ENCODE measurements at places on chromosomes 6 and 20.

DNA sequence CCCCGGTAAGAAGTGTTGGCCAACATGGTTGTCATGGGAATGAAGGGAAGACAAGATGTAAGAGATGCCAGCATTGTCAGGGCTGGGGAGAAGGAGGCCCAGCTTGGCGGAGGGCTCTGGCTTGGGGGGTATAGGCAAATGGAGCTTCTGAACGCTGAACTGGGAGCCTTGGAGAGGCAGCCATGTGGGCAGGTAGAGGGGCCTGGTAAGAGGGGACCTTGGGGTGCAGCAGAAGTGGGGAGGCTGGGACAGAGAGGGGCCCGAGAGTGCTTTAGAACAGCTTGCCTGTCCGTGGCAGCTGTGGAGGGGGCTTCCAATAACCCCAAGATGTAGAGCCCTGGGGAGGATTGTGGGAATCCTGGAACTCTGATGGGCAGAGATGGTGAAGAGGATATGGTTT is 3.0 kb downstream of the SLC22A1 start:
- DNase-seq = no peak

GRCh38 chr6:45116714-45117410 is 211.3 kb upstream of the RUNX2 start:
- no peak for DNase-seq

DNA sequence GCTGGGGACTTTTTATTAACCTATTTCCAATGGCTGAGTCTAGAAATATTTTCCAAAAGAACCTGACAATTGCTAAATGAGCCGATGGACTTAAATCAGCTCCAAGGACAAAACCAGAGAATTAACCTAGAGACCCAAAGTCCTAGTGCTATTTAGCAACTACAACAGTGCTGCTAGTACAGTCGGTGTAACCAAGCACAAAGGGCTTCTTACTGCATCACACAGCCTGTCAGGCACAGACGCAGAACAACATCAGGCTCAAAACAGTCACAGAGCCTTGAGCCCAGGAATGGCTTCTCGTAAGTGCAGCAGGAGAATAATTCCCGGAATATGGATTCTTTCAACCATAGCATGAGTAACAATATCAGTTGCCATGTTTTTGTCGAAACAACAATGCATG is 70.0 kb downstream of the GFOD1 start:
- no peak for DNase-seq

GRCh38 chr20:1264727-1265126 is 1.4 kb upstream of the SNPH start:
- DNase-seq = no peak

DNA sequence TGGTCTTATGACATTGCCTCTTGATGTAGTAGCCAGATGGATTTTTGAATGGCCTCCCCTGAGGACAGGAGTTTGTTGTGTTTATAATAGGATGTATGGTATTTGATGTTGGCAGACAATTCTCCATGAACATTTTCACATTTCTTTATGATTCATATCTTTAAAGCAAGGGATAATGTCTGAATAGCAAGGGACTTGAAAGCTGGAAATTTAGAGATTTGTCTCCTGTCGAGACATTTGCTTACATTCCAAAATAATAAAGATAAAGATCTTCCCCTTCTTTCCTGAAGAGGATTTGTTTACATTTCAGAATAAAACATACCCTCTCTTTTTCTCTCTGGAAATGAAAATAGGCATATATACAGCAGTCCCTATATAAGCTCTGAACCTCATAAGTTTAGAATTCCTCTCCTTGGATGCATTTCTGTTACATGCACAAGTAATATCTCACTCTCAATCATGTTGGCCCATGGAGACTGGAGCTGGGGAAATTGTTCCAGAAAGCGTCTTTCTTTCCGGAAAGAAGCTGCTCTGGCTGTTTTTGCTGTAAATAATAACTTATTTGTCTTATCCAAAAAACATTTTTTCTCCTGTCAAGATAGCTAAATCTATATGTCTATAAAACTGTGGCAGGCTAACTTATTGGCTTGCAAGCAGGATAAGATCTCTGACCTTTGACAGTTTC is 42.5 kb upstream of the ASCC3 start:
- no peak for DNase-seq

- no peak for DNase-seq
Measured at GRCh38 chr6:168601111-168601510, 160.1 kb downstream of the SMOC2 start.

- no peak for DNase-seq
Measured at GRCh38 chr6:81144346-81144745, 608.1 kb downstream of the TENT5A start.

GRCh38 chr6:82603871-82604270 is 240.3 kb downstream of the TPBG start:
- DNase-seq = no peak

DNA sequence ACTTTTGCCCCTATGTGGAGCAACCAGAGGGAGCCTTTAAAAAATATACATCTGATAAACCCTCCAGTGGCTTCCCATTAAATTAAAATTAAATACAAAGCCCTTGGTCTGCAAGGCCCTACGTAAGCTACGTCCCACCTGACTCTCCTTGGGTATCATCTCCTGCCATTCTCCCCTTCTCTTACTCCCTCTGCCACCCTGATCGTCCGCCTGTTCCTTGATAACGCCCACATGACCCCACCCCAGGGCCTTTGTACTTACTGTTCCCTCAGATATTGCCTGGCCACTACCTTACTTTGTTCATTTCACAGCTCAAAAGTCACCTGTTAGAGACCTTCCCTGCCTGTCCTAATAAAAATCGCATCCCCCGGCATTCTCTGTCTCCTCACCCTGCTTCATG is 5.4 kb upstream of the NFATC2 start:
- DNase-seq = no peak

- peak; percentile 30 for DNase-seq
Measured at GRCh38 chr6:2971420-2972218, at the start of gene SERPINB6. TSS of gene SERPINB6 (minus strand) at chr6:2971567. CDS start at chr6:2959332, 12,235 bp downstream.

DNA sequence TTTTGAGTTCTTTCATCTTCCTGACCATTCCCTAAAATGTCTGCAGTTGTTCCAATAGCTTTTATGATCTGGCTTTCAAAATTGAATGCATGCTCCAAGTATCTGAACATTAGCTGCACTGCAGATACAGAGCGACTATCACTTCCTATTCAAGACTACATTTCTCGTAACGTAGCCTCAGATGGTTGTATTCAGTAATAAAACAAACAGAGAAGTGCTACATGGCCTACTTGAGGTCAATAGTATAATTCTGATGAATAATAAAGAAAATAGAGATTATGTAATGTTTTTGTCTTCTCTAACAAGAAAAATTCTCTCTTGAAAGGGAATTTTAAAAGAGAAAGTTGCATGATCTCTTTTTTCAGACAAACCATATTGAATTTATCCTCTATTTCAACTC is 333.9 kb upstream of the IRAK1BP1 start:
- no peak for DNase-seq

GRCh38 chr20:45944151-45944964 is 9.9 kb downstream of the PCIF1 start:
- DNase-seq = no peak

- no peak for DNase-seq
Measured at GRCh38 chr20:51096582-51097267, 73.8 kb upstream of the KCNG1 start.

DNA sequence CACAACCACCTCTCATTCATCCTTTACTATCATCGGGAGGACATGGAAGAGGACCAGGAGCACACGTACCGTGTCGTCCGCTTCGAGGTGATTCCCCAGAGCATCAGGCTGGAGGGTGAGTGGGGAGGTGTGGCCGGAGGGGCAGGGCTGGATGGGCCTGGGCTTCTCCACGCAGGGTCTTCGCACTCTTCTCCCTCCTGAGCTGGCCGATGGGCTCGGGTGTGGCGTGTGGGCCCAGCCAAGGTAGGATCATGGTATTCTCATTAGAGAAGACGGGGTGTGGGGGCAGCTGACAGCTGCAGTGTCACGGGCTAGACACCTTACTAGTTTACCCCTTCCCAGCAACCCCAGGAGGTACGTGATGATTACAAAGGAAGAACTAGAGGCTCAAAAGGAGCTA is 33.5 kb downstream of the TM9SF4 start:
- DNase-seq = no peak

- DNase-seq = no peak
Measured at GRCh38 chr6:168349718-168350210, 30.2 kb upstream of the DACT2 start.

DNA sequence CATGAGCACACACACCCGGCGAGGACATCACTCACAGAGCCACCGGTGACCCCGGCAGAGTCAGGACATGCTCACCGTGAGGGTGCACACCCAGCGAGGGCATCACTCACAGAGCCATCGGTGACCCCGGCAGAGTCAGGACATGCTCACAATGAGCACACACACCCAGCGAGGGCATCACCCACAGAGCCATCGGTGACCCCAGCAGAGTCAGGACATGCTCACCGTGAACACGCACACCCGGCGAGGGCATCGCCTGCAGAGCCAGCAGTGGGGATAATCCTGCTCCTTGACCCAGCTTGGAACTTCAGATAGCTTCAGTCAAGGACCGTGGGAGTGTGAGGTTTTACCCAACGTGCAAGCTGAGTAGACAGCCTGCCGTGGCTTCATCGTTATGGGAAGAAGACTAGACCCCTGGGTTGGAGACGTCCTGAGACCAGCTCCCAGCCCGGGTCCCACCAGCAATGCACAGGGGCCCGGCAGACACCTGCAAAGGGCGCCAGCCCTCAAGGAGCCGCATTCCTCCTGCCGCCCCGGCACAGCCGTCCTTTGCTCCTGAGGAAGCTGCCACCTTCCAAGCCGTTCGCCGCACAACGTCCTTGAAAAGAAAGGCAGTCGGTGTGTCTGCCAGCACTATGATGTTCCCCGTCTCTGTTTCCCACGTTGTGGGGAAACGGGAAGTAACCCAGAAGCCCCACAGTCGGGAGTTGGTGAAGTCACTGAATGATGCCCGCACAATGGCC is 192.3 kb downstream of the DLL1 start:
- no peak for DNase-seq

GRCh38 chr6:2935566-2936291 is 32.6 kb upstream of the SERPINB9 start:
- DNase-seq = no peak

GRCh38 chr6:16248271-16248853 is 10.0 kb downstream of the GMPR start:
- DNase-seq = no peak

GRCh38 chr6:109840796-109841195 is 137.3 kb upstream of the GPR6 start:
- no peak for DNase-seq

GRCh38 chr20:56362833-56363413 is 4.1 kb downstream of the FAM210B start:
- no peak for DNase-seq

DNA sequence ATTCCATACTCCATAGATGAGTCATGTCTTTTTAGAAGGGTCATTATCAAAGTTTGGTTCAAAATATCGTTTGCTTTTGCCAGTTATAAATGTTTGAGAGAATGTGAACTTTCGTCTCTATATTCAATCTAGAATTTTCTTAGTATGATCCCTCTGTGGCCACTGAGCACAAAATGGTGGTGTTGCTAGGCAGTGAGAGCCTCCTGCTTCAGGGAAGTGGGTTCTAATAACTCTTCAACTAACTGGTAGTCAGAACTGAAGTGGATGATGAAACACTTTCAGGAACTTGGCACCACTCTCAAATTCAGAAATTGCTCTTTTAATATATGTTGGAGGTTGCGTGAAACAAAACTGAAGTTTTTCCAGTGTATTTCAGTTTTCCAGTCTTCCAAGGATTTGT is 125.0 kb upstream of the DOK5 start:
- DNase-seq = no peak

DNA sequence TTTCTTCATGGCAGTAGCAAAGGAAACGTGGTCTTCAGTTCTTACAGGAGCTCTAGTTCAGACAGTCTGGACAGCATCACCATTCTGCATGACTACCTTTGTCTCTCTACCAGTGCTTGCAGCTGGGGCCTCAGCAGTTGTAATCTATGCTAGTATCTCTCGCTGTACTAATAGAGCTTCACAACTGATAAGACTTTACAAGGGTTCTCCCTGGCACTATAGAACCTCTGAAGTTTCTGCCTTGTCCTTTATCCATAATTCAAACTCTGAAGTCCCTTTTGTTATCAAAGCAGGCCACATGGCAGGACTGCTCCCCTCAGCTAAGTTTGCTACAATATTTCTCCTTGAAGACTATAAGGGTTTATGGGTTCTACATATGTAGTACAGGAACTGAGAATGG is 842.1 kb upstream of the ADGRB3 start:
- DNase-seq = no peak

- no peak for DNase-seq
Measured at GRCh38 chr20:3166913-3167342, 6.4 kb downstream of the LZTS3 start.

- no peak for DNase-seq
Measured at GRCh38 chr6:29916741-29917140, 25.6 kb upstream of the HLA-A start.

DNA sequence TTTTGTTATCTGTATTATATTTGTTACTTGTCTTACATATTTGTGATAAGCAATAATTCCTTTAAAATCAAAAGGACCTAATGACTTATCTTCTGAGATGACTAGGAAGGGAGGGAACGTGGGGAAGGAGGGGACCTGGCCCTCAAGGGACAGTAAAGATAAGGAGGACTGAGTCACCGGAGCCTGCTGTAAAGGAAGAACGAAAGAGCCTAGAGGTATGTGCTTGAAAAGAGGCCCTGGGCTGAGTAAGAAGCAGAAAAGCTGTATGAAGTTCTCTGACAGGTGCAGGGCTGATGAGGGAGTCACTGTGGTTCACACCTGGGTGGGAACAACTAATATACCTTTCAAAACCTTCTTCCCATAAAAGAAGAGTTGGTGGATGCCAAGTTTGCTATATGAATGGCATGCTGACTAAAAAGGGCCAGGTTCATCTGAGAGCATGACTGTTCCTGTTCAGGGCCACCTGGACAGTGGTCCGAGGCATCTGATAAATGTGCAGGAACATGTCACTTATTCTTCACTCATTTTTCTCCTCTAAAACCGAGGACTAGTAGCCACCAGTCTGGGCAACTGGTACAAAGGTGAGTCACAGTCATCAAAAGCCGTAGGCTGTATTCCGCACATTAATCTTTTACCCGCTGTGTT is 111.3 kb downstream of the TNFAIP3 start:
- DNase-seq = no peak

DNA sequence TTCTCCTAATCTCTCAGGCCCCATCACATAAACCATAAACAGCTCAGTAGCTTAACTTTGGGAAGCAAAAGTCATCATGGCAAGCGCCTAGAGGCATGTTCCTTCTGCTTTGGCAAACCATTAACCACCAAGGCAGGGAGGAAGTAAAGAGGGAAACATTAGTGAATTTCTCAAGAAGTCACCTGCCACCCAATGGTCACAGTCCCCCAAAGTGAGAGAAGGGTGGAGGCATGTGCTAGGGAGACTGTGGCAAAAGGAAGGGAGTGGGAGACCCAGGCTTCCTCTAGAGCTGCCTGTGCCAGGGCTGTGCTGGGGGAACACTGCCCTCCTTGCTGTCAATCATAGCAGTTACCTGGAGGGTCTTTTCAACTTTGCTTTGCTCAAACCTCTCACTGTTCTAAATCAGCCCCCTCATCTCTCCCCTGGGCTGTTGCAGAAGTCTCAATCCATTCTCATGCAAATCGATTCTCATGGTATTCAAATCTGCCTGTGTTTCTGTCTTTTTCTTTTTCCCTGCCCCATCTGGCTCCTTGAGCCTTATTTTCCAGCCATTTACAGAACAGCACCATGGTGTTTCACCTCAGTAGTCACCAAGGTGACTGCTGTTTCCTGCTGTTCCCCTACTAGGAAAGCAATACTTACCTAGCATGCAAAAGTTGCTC is 1.8 kb upstream of the RNF24 start:
- no peak for DNase-seq

GRCh38 chr6:42740725-42741124 is 5.2 kb downstream of the TBCC start:
- DNase-seq = no peak

GRCh38 chr6:137156650-137157049 is 16.8 kb downstream of the IL22RA2 start:
- DNase-seq = no peak

- no peak for DNase-seq
Measured at GRCh38 chr20:51142448-51142847, 119.5 kb upstream of the KCNG1 start.
